ENCODE measurements at places on chromosomes 3 and 15. TPM values are rescaled to one million over a fixed set of nuclear protein-coding genes. Genes with fewer than 3 reads are reported as not detected.

The PTH1R gene
- total RNA-seq, result 5.6 TPM

The EFCAB12 gene
- 0.68 TPM for total RNA-seq

- DNase-seq, result no peak
Observed at GRCh38 chr3:122322095-122323075, 2.7 kb upstream of the CSTA start.

GRCh38 chr3:81874738-81875137 lies 113.3 kb upstream of the GBE1 start:
- DNase-seq, result no peak

- no peak for DNase-seq
Observed at GRCh38 chr3:111035316-111035715, 36.3 kb upstream of the NECTIN3 start.

DNA sequence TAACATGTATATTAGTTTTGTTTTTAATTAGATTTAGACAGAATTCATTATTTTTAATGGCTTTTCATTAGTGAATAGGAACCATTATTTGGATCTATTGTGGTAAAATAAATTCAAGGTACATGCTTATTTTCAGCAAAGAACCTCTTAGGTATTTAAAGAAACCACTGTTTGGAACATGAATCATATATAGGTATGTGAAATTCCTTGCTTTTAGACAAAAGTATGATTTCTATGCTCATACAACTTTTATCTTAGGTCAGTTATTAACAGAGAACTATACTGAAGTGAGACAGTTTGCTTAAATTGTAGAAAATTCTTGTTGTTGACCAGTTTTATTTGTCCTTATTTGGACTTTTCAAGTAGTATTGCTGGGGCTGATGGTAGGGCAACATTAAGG lies 389.9 kb downstream of the FEZF2 start:
- no peak for DNase-seq

- DNase-seq, result no peak
Observed at GRCh38 chr3:17469520-17469919, 272.9 kb downstream of the TBC1D5 start.
